Foreskin keratinocyte (primary cell): ENCODE measurements at places on chromosomes 11 and 22. TPM values are rescaled to one million over a fixed set of nuclear protein-coding genes. Genes with fewer than 3 reads are reported as not detected.

Gene OR51B4
- total RNA-seq = not detected in 2 replicates

Gene MCHR1
- total RNA-seq = 0.27 and 0.28 TPM in 2 replicates

Gene FAT3
- total RNA-seq = 0.44 and 0.46 TPM in 2 replicates

Gene MUC15
- 0.31 and 0.39 TPM in 2 replicates for total RNA-seq

Gene HBG1
- total RNA-seq = not detected in 2 replicates

Gene MS4A2
- total RNA-seq = not detected in 2 replicates

Gene PIK3IP1
- 6.1 and 11.9 TPM in 2 replicates for total RNA-seq

Gene CBX6
- 23.2 and 32.7 TPM in 2 replicates for total RNA-seq

Gene BACE1
- 11.8 and 12.3 TPM in 2 replicates for total RNA-seq

Gene OR10D3
- not detected in 2 replicates for total RNA-seq

Gene TBCEL
- 9.7 TPM in 2 replicates for total RNA-seq

Gene SSH3
- 27.7 and 31.0 TPM in 2 replicates for total RNA-seq

Gene RAB39A
- not detected in 2 replicates for total RNA-seq

Gene NAA40
- total RNA-seq = 16.2 and 20.1 TPM in 2 replicates

Gene C1QTNF4
- 0.14 and 0.31 TPM in 2 replicates for total RNA-seq
